ENCODE measurements at places on chromosomes 12 and 14.

DNA sequence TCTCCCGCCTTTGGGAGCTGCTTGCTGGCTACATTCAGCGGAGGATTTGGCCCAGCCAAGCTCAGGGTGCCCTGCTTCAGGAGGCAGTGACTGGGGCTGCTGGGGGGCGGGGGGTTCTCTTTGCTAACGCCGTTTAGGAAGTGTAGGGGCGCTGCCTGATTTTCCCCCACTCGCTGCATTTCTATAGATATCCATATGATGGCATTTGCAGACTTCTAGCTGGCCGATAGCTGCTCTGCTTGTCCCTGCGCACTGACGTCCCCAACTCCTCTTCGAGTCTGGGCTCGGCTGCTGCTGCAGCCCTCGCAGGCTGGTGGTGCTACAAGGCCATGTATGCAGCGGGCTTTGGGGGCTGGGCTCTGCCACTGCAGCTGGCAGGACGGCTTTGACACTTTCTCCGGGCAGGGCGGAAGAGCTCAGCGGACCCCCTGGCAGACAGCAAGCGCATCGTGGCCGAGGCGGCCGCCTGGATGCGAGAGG, 3.1 kb downstream of the LRFN5 start:
- no peak for DNase-seq

DNA sequence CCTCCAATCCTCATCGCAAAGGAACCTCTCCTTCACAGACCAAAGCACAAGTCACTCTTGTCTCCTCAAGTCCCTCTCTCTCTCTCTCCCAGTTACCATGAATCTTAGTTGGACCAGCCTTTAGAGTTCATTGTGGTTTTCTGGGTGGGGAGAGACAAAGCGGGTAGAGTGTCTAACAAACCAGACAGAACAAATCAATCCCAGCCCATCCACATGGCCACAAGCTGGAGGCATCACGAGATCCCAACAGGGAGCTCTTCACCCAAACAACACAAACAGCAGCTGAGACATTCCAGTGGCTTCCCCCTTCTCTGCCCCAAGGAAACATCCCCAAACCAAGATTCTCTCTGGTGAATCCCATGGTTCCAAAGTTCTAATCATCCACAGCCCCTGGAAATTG, 22.4 kb downstream of the ACTN1 start:
- no peak for DNase-seq

- DNase-seq: no peak
Measured at GRCh38 chr14:91397965-91398591, 19.5 kb downstream of the CCDC88C start.

DNA sequence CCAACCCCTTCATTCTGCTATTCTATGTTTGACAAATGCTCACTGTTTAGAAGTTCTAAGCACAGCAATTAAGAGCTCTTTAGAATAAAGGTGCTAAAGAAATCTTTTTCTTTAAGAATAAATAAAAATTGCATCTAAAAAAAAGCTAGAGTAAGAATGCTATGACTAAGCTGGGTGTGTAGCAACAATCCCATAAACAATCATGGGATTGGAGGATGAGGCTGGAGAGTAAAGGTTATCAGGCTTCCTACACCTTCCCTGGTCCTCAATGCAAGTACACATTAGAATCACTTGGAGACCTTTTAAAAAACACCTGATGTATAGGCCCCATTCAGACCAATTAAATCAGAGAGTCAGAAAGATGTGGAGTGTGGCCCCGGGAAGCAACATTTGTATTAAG, 88.3 kb downstream of the CIT start:
- DNase-seq: no peak

GRCh38 chr12:72272731-72273498, 745 bp downstream of the TRHDE start:
- no peak for DNase-seq

DNA sequence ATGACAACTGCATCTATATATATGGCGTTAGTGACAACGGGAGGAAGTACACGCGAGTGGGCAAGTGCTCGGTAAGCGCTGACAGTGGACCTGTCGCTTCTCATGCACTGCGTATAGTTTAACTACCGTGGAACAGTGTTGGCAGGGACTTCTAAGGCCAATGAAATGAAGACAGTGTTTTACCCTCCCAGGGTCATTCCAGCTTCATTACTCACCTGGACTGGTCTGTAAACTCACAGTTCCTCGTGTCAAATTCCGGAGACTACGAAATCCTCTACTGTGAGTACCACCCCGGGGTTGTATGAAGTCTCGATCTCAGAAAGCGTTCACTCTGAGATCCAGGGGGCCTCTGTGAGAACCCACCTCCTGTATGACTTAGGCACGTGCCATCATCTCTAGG, 129.2 kb upstream of the EVL start:
- DNase-seq: no peak

GRCh38 chr14:94458558-94459205, 6.1 kb upstream of the SERPINA11 start:
- DNase-seq: no peak

- DNase-seq: no peak
Measured at GRCh38 chr12:123075646-123076171, 75.2 kb downstream of the PITPNM2 start.

DNA sequence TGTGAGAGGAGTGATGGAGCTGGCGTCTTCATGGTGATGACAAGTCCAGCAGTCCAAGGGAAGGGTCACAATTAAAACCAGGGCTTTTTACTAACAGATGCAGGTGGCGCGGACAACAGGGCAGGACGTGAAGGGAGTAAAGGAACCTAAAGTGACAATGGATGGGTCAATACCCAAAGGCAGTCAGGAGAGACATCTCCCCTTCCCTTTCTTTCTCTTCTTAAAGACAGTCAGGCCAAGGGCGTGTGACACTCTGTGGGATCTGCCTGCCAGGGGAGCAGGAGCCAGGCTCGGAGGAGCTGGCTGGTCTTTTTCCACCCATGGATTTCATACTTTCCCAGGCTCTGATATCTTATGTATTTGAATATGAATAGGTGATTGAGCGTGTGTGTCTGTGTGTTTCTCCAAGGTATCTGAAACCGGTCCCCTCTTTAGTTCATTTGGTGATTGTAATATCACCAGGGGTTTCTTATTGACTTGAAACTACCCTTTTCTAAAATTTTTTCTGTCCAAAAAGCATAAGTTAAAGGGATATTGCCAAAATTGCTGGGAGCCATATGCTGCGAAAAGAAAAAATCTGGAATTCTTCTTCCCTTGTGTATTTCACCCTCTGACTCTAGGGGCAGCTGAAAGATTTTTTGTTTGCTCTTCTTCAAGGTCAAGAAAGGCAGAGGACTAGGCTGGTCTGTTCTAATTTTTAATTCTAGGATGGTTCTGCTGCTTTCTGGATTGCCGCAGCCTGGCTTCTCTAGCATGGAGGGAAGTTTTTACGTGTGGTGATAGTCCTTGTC, 61.8 kb downstream of the FBXL14 start:
- DNase-seq: no peak

DNA sequence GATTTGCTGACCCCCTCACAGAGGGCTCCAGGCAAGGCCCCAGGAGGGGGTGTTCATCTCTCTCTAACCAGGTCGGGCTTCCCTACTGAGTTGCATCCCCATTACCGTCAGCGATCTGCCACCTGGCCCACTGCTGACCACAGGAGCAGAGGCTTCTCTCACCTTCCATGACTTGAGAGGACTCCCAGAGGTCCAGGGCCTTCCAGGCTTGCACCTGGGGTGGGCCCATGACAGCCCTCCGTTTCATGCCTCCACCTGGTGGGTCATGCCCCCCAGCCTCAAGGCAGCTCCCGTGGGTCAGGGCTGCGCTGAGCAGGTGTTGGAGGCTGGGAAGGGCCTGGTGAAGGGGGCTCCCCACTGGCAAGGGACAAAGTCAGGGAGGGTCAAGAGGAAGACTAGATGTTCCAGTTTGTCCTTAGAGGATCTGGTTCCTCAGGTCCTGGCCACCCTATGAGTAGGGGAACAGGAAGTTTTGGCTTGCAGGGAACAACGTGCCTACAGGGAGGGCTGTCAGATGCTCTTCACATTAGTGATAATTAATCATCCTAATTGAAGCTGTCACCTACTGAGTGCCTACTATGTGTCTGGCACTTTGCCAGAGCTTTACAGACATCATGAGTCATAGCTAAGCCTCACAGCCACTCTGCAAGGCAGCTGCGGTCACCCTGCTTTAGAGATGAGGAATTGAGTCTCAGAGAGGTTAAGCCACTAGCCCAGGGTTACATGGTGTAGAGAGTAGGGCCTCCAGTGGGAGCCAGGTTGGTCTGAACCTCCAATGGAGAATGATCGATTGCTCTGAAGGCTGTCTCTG, 13.8 kb downstream of the NFKBIA start:
- peak; percentile 62 for DNase-seq

GRCh38 chr12:98870504-98870903, 225.4 kb downstream of the APAF1 start:
- DNase-seq: no peak
